KBM-7 (cell line): ENCODE measurements at places on chromosomes 7 and 10.

- DNase-seq, result no peak
Measured at GRCh38 chr7:33965183-33965744, 59.9 kb downstream of the BMPER start.

- no peak for DNase-seq
Measured at GRCh38 chr7:12687718-12688171, 312 bp downstream of the ARL4A start.

DNA sequence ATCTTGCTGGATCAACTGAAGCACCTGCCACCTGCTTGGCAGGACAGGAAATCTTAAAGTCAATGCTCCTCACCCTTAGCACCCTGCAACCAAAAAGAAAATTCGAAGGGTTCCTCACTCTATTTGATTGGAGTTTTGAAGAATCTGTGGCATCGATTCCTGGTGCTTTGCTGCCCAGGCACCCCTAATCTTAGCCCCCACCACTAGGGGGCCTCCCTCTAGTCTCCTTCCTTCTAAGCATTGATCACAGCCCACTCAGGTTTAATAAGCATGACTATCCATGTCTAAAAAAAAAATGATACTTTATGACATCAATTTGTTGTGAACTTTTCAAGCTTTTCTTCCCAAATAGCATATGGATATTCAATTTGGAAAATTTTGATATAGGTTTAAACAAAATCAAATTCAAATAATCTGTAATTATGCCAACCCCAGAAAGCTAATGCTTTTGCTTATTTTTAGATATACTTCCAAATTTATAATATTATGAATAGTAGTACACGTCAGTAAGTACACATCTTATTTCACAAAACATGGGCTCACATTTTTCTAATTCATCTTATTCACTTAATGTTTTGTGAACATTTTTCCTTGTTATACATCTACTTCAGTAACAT, 45.3 kb downstream of the NRG3 start:
- DNase-seq, result peak; percentile 7

DNA sequence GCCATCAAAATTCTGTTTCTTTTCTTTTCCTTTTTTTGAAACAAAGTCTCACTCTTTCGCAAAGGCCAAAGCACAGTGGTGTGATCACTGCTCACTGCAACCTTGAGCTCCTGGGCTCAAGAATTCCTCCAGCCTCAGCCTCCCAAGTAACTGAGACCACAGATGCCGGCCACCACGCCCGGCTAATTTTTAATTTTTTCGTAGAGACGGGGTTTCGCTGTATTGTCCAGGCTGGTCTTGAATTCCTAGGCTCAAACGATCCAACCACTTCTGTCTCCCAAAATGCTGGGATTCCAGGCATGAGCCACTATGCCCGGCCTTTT, 25.7 kb upstream of the TRIM56 start:
- no peak for DNase-seq

GRCh38 chr10:22958338-22958737, 30.5 kb downstream of the ARMC3 start:
- DNase-seq, result no peak

DNA sequence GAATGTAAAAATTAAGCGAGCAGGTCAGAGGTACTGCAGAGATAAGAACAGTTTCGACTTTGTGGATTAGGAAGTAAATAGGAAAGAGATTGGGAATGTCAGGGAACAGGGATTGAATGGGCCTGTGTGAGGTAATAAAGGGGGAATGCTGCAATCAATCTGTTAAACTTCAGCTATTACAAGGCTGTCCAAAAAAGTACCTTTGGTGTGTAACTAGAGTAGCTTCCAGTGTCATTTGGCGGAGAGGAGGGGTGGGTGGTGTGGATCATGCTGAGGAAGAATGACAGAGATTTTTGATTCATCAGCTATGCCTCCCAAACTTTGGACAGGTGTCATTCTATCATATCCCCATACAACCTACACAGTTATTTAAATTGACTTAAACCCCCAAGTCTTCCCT, 128.2 kb upstream of the RHEB start:
- no peak for DNase-seq

DNA sequence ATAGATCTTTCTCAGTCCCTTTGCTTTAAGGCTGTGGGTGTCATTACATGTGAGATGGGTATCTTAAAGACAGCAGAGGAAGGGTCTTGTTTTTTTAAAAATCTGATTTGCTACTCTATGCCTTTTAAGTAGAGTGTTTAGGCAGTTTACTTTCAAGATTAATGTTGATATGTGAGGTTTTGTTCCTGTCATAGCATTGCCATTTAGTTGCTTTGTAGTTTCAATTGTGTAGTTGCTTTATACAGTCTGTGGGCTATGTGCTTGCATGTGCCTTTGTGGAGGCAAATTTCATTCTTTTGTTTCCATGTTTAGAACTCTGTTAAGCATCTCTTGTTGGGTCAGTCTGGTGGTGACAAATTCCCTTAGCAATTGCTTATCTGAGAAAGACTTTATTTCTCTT, 54.6 kb downstream of the ZNF783 start:
- DNase-seq, result no peak

DNA sequence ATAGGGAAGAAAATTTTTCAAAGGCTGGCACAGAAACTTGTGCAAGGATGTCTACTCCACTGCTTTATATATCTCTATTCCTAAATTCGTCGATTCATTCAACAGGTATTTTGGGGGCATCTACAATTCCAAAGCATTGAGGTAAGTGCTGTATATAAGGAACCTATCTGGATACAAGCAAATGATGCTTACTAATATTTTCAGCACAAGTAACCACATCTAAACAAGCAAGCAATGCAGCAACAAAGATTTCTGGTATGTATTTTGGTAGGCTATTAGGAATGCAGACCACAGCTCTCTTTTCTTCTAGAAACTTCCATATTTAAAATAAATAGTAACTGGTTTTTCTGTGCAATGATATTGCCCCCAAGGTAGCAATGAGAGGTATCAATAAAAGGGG, 183.9 kb downstream of the SGMS1 start:
- DNase-seq, result no peak

DNA sequence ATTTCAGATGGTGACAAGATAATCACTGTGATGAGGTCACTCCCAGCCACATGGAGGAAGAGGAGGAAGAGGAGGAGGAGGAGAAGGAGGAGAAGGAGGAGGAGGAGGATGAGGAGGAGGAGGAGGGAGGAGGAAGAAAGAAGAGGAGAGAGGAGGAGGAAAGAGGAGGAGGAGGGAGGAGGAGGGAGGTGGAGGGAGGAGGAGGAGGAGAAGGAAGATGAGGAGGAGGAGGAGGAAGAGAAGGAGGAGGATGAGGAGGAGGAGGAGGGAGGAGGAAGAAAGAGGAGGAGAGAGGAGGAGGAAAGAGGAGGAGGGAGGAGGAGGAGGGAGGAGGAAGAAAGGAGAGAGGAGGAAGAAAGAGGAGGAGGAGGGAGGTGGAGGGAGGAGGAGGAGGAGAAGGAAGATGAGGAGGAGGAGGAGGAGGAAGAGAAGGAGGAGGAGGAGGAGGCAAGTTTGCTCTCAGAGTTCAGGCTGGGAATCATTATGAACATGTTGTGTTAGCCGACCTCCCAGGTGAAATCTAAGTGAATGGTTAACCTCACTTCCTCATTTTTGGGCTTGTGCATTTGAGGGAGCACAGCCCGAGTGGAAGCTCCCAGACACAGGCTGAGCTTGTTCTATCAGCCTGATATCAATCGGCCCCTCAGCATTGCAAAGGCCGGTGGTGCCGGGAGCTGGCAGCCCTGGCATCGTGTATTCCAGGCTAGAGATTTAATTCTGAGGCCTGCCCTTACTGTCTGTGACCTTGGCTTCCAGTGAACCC, 236.2 kb upstream of the PITRM1 start:
- DNase-seq, result peak; percentile 16

GRCh38 chr10:114852197-114852596, 30.6 kb downstream of the FHIP2A start:
- peak; percentile 54 for DNase-seq

- DNase-seq, result no peak
Measured at GRCh38 chr7:107931740-107932515, 40.9 kb downstream of the DLD start.

GRCh38 chr10:75165684-75166622, 44.6 kb upstream of the VDAC2 start:
- peak; percentile 76 for DNase-seq

GRCh38 chr7:139744768-139745677, 32.8 kb downstream of the HIPK2 start:
- DNase-seq, result no peak

GRCh38 chr7:43834463-43835251, 34.7 kb downstream of the MRPS24 start:
- DNase-seq, result peak; percentile 57

DNA sequence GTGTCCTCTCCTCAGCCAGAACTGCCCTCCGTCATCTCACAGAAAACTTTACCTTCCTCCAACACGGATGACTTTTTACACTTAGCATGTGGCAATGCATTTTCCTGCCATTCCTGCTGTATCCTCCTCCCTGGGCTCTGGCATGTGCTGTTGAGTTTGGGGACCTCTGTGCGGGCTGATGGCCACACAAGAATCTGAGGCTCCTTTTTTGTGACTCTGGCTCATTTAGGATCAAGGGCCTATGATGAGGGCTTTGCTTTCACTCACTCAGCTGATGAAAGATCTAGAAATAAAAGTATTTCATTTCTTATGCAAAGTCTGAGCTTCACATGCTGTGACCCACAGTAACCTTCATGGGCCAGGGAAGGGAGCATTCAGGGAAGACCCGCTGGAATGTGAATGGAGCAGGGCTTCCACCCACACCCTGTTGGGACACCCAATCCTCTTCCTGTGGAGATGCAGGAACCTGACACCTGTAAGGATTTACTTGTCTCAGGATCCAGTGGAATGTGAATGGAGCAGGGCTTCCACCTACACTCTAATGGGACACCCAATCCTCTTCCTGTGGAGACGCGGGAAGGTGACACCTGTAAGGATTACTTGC, 500.3 kb upstream of the MKI67 start:
- DNase-seq, result no peak
